Activated T-cell treated with anti-CD3 and anti-CD28 coated beads, Interleukin-2, amount 50 U/mL, for 24 hours (primary cell): ENCODE measurements at places on chromosomes 6 and 20.
A peak's percentile ranks its signal among the peaks of the same experiment; 100 is the strongest.

DNA sequence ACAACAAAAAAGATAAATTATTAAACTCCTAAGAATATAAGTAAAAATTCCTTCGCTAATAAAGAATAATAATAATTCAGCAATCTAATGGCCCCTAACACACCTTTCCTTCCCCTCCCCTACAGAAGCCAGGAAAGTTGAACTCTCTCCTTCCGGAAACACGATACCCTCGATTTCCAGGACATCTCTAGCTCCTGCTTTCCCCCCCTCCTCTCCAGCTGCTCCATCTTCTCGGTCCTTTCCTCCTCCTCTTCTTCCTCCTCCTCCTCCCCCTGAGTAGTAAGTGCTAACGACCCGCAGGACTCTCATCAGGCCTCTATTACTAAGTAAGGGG, 603 bp downstream of the TASP1 start:
- peak overlapping the region; percentile 93 for H3K27ac ChIP-seq
- H3K27me3 ChIP-seq, result peaks cover 8% of the 10 kb centered on the region
- no peak for DNase-seq
- peaks cover 11% of the 10 kb centered on the region for H3K36me3 ChIP-seq
- peak overlapping the region; percentile 91 for H3K4me3 ChIP-seq

DNA sequence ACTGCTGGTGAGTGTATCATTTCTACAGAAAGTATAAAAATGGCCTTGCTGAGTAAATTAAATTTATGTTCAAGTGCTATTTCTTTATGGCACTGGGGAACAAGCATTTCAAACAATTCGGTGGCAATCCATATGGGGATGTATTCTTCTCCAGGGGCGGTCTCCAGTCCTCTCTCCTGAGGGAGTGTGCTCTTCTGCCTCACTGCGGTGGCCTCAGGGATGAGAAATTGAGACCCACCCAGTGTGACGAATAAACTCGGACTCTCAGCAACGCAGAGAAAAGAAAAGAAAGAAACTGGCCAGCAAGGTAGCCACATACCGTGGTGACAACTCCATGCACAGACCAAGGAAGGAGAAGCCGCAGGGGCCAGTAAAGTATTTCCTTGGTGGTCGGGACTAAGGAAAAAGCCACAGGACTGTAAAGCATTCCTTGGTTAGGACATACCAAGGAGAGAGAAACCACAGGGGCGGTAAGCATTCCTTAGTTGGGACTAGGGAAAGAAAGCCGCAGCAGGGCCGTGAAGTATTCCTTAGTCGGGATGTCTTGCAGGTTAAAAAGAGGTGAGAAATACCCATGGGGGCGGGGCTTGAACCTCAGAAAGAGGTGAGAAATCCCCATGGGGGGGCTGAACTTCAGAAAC, 13.6 kb upstream of the GOPC start:
- no peaks in the 10 kb centered on the region for H3K36me3 ChIP-seq
- H3K4me3 ChIP-seq, result no peak overlapping the region
- H3K27ac ChIP-seq, result peak overlapping the region; percentile 33
- DNase-seq, result no peak

- H3K36me3 ChIP-seq, result no peaks in the 10 kb centered on the region
- H3K27me3 ChIP-seq, result no peaks in the 10 kb centered on the region
- no peak overlapping the region for H3K27ac ChIP-seq
- no peak overlapping the region for H3K4me3 ChIP-seq
- peaks cover 25% of the 10 kb centered on the region for H3K4me1 ChIP-seq
- DNase-seq, result no peak
Measured at GRCh38 chr6:6629402-6629801, 40.9 kb downstream of the LY86 start.

- no peaks in the 10 kb centered on the region for H3K4me1 ChIP-seq
- no peaks in the 10 kb centered on the region for H3K27me3 ChIP-seq
- no peaks in the 10 kb centered on the region for H3K36me3 ChIP-seq
- no peak for DNase-seq
Measured at GRCh38 chr6:165701564-165702354, 38.7 kb upstream of the PDE10A start.

GRCh38 chr20:11890331-11891076, 27.2 kb upstream of the BTBD3 start:
- DNase-seq, result peak; percentile 72
- H3K27ac ChIP-seq, result no peak overlapping the region
- H3K27me3 ChIP-seq, result peaks cover 32% of the 10 kb centered on the region
- H3K4me3 ChIP-seq, result peak overlapping the region; percentile 71
- H3K4me1 ChIP-seq, result peaks cover 19% of the 10 kb centered on the region

GRCh38 chr6:21037453-21037852, 503.2 kb downstream of the CDKAL1 start:
- no peak for DNase-seq
- no peaks in the 10 kb centered on the region for H3K4me1 ChIP-seq
- H3K27ac ChIP-seq, result no peak overlapping the region

DNA sequence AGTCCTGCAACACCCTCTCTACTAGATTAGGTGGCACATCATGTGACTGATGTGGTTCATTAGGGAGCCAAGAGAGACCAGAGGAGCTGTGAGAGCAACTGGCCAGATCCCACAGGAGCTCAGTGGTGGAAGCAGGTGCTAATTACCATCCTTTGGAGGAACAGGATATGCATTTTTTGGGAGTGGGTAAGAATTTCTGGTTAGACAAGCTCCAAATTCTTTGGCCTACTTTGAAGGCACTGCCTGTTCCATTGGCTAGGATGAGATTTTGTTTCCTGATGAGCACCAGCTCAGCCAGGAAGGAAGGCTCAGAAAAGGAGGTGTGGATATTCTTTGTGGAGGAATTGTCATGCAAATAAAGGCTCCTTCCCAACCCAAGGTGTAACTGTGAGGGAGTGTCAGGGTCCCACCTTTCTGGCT, 130.3 kb upstream of the BMP2 start:
- no peak overlapping the region for H3K4me3 ChIP-seq
- no peaks in the 10 kb centered on the region for H3K36me3 ChIP-seq
- H3K27me3 ChIP-seq, result no peaks in the 10 kb centered on the region
- no peak overlapping the region for H3K27ac ChIP-seq
- DNase-seq, result no peak

DNA sequence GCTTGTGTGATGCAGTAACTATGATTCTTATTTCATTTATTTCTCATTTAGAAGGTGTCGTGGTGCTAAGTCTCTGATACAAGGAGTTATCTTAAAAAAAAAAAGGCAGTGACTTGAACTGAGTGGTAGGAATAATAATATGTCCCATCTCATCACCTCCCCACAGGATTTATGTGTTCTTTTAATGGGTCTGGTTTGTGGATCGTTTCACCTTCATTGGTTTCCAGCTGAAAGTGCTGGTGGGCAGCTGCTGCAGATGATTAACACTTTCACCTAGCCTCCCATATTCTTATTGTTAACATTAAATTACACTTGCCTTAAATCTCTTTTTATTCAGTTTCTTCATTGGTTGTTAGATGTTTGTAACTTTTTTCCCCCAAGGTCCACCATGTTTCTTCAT, 68.8 kb downstream of the ANKRD6 start:
- peaks cover 3% of the 10 kb centered on the region for H3K4me1 ChIP-seq
- DNase-seq, result no peak
- no peaks in the 10 kb centered on the region for H3K27me3 ChIP-seq
- H3K36me3 ChIP-seq, result no peaks in the 10 kb centered on the region

- DNase-seq, result no peak
- no peak overlapping the region for H3K27ac ChIP-seq
- H3K27me3 ChIP-seq, result no peaks in the 10 kb centered on the region
- no peak overlapping the region for H3K4me3 ChIP-seq
- peaks cover 70% of the 10 kb centered on the region for H3K36me3 ChIP-seq
- H3K4me1 ChIP-seq, result no peaks in the 10 kb centered on the region
Measured at GRCh38 chr6:135449246-135449645, 48.3 kb downstream of the AHI1 start.

- peak overlapping the region; percentile 92 for H3K4me3 ChIP-seq
- peaks cover 55% of the 10 kb centered on the region for H3K36me3 ChIP-seq
- peak overlapping the region; percentile 92 for H3K27ac ChIP-seq
- H3K4me1 ChIP-seq, result peaks cover 50% of the 10 kb centered on the region
- peaks cover 2% of the 10 kb centered on the region for H3K27me3 ChIP-seq
- DNase-seq, result no peak
Measured at GRCh38 chr6:14118091-14118439, 493 bp downstream of the CD83 start.

GRCh38 chr6:126153661-126154060, 167.3 kb downstream of the TRMT11 start:
- no peak for DNase-seq
- peaks cover 2% of the 10 kb centered on the region for H3K4me1 ChIP-seq
- H3K27me3 ChIP-seq, result no peaks in the 10 kb centered on the region
- H3K4me3 ChIP-seq, result no peak overlapping the region
- H3K27ac ChIP-seq, result no peak overlapping the region

DNA sequence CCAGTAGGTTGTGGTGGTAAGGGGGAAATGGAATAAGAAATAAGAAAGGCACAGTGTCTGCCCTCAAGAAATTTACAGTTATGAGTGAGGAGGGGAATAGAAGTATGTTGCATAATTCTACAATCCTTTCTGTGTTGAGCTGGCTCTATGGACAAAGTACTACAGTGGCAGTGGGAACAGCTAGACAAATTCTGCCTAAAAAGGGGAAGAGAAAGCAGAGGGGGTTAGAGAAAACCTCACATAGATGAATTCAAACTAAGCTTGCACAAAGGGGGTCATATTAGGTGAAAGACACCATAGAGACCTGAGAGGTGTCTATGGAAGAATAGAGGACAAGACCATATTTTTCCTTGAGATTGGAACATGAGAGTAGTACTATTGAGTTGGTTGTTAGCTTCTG, 146.9 kb upstream of the VGLL2 start:
- no peak overlapping the region for H3K27ac ChIP-seq
- H3K4me1 ChIP-seq, result no peaks in the 10 kb centered on the region
- H3K4me3 ChIP-seq, result no peak overlapping the region
- H3K27me3 ChIP-seq, result no peaks in the 10 kb centered on the region

DNA sequence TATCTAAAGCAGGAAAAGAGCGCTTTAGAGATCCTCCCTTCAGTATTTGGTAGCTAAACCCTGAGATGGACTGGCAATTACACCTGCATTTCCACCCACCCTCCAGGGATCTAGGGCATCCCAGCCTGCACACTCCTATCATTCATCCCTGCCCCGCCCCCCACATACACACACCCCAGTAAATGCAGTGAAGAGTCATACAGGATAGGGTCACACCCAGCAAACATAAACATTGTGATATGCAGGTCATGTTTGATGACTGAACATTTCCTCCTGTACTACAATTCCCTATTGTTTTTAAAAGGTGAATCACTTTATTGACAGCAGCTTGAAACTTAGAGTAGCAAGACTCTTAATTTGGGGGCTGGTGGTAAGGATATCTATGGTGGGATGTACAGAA, 112.9 kb downstream of the FOXO3 start:
- no peak for DNase-seq
- no peak overlapping the region for H3K27ac ChIP-seq
- H3K4me3 ChIP-seq, result no peak overlapping the region
- peaks cover 55% of the 10 kb centered on the region for H3K4me1 ChIP-seq
- no peaks in the 10 kb centered on the region for H3K27me3 ChIP-seq

- no peak overlapping the region for H3K27ac ChIP-seq
- no peaks in the 10 kb centered on the region for H3K27me3 ChIP-seq
- H3K4me3 ChIP-seq, result no peak overlapping the region
- no peaks in the 10 kb centered on the region for H3K4me1 ChIP-seq
- H3K36me3 ChIP-seq, result no peaks in the 10 kb centered on the region
Measured at GRCh38 chr6:162493917-162494316, 233.6 kb downstream of the PRKN start.

- H3K27ac ChIP-seq, result no peak overlapping the region
- peak; percentile 36 for DNase-seq
- H3K36me3 ChIP-seq, result no peaks in the 10 kb centered on the region
- peaks cover 7% of the 10 kb centered on the region for H3K27me3 ChIP-seq
Measured at GRCh38 chr20:20237093-20237959, 130.6 kb upstream of the INSM1 start.

DNA sequence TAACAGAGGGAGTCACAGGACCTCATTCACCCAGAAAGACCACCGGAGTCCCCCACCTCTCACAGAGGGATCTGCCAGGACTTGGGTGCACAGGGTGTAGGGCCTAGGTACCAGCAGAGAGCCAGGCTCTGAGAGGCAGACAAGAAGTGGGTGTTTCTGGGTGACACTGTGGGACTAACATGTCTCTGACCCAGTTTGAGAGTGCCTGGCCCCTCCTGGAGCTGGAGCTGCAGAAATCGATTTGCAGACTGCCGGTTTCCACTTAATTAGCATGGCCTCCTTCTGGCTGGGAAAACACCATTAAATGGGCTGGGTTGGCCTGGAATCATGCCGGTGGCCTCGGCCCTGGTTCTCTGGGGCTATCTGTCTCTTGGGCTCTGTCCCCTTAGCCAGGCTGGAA, 59.2 kb downstream of the PPP1R16B start:
- H3K27me3 ChIP-seq, result no peaks in the 10 kb centered on the region
- peaks cover 81% of the 10 kb centered on the region for H3K36me3 ChIP-seq
- H3K4me1 ChIP-seq, result peaks cover 74% of the 10 kb centered on the region
- no peak overlapping the region for H3K4me3 ChIP-seq

DNA sequence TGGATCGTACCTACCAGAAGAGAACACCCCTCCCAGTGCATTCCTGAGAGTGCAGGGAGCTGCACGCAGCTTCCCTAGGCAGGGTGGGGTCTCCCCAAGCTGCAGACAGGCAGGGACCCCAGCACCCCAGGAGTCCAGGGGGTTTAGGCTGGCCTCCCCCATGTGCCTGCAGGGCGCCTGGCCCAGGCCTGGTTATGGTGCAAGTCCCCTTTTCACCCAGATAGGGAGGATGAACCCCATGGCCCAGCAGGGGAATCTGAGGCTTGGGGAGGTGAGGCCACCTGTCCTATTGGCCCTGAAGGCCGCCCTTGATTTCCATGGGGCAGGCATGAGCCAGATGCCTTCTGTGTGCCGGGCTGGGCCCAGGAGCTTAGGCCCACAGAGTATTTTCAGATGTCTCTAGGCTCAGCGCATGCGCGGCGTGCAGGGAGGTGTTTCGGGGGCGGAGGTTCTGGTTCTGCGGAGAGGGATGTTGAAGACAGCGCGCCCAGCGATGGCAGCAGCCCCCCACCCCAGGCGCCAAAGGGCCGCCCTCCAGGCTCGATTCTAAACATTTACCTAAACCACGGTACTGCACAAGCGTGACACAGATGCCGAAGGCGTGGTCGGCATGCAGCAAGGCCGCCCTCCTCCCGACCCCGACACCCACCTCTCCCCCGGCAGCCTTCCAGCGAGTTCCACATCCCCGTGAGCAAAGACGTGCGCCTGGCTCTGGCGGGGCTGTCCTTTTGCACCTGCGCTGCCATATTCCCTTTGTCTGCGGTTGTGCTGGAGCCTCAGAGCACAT, 29.4 kb downstream of the COL20A1 start:
- H3K27ac ChIP-seq, result no peak overlapping the region
- no peaks in the 10 kb centered on the region for H3K36me3 ChIP-seq
- no peak for DNase-seq
- H3K4me1 ChIP-seq, result peaks cover 2% of the 10 kb centered on the region
- H3K4me3 ChIP-seq, result no peak overlapping the region

DNA sequence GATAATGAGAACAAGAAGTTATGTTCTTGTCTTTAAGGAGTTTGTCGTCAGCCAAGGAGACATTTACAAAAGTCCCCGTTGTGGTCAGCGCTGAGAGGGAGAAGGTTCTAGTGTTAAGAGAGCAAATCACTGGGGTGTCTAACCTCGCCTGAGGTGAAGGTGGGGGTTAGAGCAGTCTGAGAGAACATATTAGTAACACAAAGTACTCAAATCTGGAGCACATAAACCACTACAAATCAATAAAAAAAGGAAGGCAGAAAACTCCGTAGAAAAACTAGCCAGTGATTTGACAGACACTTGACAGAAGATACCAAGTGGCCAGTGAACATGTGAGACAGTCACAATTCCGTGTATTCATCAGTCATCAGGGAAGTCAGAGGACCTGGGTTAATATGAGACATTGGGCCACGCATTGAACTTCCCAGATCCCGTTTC, 45.4 kb downstream of the CDS2 start:
- peaks cover 44% of the 10 kb centered on the region for H3K36me3 ChIP-seq
- H3K4me1 ChIP-seq, result peaks cover 46% of the 10 kb centered on the region
- no peak for DNase-seq
- no peaks in the 10 kb centered on the region for H3K27me3 ChIP-seq
- peak overlapping the region; percentile 30 for H3K27ac ChIP-seq
- H3K4me3 ChIP-seq, result no peak overlapping the region
